ENCODE measurements at places on chromosomes 5 and 9.

DNA sequence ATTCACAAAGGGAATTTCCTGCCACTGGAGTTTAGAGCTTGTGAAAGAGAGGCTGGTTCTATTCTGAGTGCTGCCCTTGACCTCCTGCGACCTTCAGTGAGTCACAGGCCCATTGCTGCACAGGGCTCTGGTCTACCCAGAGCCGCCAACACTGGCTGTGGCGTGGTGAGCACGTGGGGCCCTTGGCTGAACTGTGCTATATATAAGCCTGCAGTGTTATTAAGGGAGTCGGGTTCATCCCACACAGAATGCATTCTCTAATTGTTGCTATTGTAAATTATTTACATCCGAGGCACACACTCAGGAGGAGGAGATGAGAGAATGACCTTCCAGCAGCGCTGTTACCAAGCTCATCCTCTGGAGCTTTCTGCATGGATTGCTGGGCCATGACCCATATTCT lies 47.1 kb downstream of the BRINP1 start:
- DNase-seq = no peak

- DNase-seq = no peak
Observed at GRCh38 chr5:58348996-58349728, 110.7 kb downstream of the PLK2 start.

- DNase-seq = no peak
Observed at GRCh38 chr9:33135031-33135461, 32.1 kb downstream of the B4GALT1 start.

DNA sequence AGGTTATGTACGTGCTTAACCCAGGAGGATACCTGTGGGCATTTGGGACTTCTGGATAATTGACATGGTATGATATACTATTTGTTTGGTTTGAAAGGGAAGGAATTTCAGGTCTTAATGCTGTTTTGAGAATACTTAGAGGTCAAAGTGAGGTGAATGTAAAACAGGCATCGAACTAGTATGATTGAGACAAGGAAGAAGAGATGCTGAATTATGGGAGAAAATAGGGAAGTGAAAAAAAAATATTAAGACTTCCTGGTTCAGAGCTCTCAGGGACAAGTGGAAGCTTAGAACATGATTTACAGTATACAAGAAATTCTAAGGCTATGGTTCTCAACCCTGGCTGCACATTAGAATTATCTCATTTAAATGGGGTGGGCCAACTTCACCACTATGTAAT lies 115.3 kb downstream of the CD180 start:
- DNase-seq = no peak

GRCh38 chr9:93219692-93220091 lies 35.8 kb downstream of the WNK2 start:
- no peak for DNase-seq

DNA sequence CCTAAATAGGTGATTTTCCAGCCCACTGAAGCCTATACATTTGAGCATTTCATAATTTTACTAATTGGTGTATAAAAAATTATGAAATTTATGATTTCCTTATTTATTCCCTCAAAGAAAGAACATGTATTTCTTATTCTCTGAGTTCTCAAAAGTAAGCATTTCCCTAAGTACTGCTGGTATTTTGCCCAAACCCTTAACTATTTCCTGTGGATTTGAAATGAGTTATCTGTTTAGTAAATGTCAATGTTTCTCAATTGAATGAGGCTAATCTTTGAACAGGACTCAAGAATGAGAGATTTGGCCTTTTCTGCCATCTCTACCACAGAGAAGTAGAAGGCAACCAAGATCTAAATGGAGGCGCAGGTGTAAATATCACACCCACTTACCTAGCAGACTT lies 751.7 kb downstream of the TLE1 start:
- DNase-seq = no peak

GRCh38 chr5:132901730-132902129 lies 28.3 kb downstream of the LEAP2 start:
- no peak for DNase-seq

- no peak for DNase-seq
Observed at GRCh38 chr5:88964831-88965230, 81.8 kb upstream of the MEF2C start.

GRCh38 chr5:22070186-22070728 lies 782.9 kb downstream of the CDH12 start:
- no peak for DNase-seq

- no peak for DNase-seq
Observed at GRCh38 chr9:32069969-32070368, 314.5 kb upstream of the ACO1 start.

GRCh38 chr9:108864446-108864845 lies 2.4 kb downstream of the ACTL7A start:
- DNase-seq = no peak

DNA sequence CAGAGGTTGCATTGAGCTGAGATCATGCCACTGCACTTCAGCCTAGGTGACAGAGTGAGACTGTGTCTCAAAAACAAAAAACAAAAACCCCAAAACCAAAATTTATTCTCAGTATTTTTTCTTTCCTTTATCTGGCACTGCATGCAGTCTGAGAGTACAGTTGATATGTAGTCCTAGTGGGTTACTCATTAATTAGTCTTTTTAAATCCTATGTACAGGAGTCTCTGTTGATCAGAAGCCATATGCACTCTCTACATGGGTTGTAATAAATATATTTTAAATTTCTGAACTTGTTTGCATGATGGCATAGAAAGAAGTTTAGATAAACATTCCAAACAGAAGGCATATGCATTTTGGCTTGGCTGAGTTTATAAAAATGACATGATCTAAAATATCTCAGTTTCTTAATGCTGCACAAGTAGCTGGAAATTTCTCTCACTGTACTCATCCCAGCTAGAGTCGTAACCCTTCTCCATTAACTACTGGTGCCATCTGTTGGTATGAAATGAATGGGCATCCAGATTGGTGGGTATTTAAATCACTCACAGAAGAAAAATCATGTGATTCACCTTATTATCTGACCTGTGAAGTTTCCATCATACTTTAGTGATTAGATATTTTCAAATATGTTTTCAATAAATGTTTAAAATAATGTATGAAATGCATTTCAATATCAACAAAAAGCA lies 284.8 kb downstream of the CTNND2 start:
- no peak for DNase-seq
